ENCODE measurements at places on chromosomes 6 and 20.
A peak's percentile ranks its signal among the peaks of the same experiment; 100 is the strongest.

GRCh38 chr6:75611011-75611701, 9.5 kb downstream of the SENP6 start:
- no peak overlapping the region for H3K4me3 ChIP-seq
- H3K4me1 ChIP-seq = peaks cover 2% of the 10 kb centered on the region
- H3K27ac ChIP-seq = no peak overlapping the region
- DNase-seq = no peak
- H3K36me3 ChIP-seq = no peaks in the 10 kb centered on the region

GRCh38 chr6:29744131-29744530, 20.9 kb downstream of the HLA-F start:
- no peak overlapping the region for H3K27ac ChIP-seq
- no peak overlapping the region for H3K4me3 ChIP-seq
- H3K36me3 ChIP-seq = peaks cover 2% of the 10 kb centered on the region
- DNase-seq = no peak
- H3K27me3 ChIP-seq = no peaks in the 10 kb centered on the region

DNA sequence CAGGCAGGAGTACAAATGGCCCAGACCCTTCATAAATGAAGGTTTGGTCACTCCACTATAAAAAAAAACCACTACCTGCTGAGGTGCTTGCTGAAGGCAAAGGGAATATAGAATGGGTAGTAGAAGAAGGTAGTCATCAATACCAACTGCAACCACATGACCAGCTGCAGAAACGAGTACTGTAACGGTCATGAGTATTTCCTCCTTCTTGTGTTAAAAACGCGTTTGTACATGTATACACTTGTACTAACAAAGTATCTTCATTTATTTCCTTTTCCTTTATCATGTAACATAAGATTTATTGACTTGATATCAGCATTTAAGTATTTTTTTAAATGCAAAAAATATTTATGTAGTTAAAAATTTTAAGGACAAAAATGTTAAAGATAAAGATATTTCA, 238.6 kb downstream of the TFAP2B start:
- H3K36me3 ChIP-seq = no peaks in the 10 kb centered on the region
- H3K4me1 ChIP-seq = no peaks in the 10 kb centered on the region
- H3K4me3 ChIP-seq = no peak overlapping the region
- H3K27ac ChIP-seq = no peak overlapping the region
- no peaks in the 10 kb centered on the region for H3K27me3 ChIP-seq

DNA sequence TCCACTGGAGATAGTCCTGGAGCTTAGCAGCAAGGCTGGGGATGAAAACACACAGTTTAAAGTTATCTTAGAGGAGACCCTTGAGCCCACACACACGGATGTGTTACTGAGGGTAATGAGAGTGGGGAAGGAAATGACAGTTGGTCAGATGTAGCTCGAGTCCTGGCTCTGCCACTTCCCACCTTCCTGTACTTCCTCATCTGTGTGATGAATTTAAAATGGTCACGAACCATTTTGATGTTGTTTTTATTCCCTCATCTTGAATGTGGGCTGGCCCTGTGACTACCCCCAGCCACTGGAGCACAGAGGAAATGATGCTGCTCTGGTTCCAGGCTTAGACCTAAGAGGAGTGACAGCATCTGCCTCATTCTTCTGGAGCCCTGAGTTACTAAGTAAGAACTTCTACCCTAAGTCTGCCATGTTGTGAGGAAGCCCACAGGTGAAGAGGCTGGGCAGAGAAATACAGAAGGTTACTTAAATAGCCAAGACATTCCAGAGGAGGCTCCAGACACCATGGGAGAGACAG, 141.2 kb downstream of the NRN1 start:
- H3K27me3 ChIP-seq = no peaks in the 10 kb centered on the region
- no peak overlapping the region for H3K4me3 ChIP-seq
- H3K27ac ChIP-seq = no peak overlapping the region
- H3K36me3 ChIP-seq = no peaks in the 10 kb centered on the region
- no peaks in the 10 kb centered on the region for H3K4me1 ChIP-seq

GRCh38 chr6:119179842-119180241, 101.4 kb upstream of the FAM184A start:
- DNase-seq = peak; percentile 12
- H3K36me3 ChIP-seq = no peaks in the 10 kb centered on the region
- H3K4me1 ChIP-seq = no peaks in the 10 kb centered on the region
- no peaks in the 10 kb centered on the region for H3K27me3 ChIP-seq
- no peak overlapping the region for H3K27ac ChIP-seq

GRCh38 chr6:11273406-11274065, 41.1 kb upstream of the NEDD9 start:
- no peaks in the 10 kb centered on the region for H3K36me3 ChIP-seq
- H3K27ac ChIP-seq = no peak overlapping the region
- no peak overlapping the region for H3K4me3 ChIP-seq

GRCh38 chr6:149054559-149055194, 262.8 kb upstream of the TAB2 start:
- H3K36me3 ChIP-seq = no peaks in the 10 kb centered on the region
- H3K27me3 ChIP-seq = no peaks in the 10 kb centered on the region
- H3K4me1 ChIP-seq = no peaks in the 10 kb centered on the region
- no peak overlapping the region for H3K4me3 ChIP-seq
- DNase-seq = no peak

DNA sequence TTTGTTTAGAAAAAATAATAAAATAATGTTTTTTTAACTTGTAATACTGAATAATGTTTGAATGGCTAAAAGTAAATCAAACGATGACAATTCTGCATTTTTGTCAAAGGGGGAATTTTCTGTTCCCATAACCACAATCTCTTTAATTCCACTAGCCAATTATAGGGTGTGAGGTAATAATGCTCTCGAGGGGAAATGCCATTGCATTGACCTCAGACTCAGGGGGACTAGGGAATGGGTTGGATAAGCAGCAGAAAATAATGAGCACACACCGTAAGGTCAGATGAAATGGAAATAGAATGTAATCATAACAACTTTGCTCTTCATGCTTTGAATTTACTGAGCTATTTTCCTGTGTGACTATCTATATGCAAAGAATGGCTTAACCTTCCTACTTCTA, 584.7 kb downstream of the RFPL4B start:
- no peaks in the 10 kb centered on the region for H3K27me3 ChIP-seq
- H3K27ac ChIP-seq = no peak overlapping the region
- peak; percentile 90 for DNase-seq
- H3K4me1 ChIP-seq = peaks cover 9% of the 10 kb centered on the region
- no peak overlapping the region for H3K4me3 ChIP-seq

Data from fibroblast of lung (primary cell).